ENCODE measurements at places on chromosomes 3 and 15.

GRCh38 chr3:42501681-42502428 is 588 bp upstream of the VIPR1 start:
- peak; percentile 48 for DNase-seq

- no peak for DNase-seq
These were observed 289.4 kb downstream of the LSAMP start for GRCh38 chr3:116155841-116156240.

- DNase-seq: no peak
These were observed 42.4 kb downstream of the MYO5A start for GRCh38 chr15:52486003-52486996.

GRCh38 chr3:112688085-112688769 is 47.3 kb upstream of the CCDC80 start:
- no peak for DNase-seq

- DNase-seq: no peak
These were observed 22.6 kb upstream of the MTMR10 start for GRCh38 chr15:31013863-31014607.

DNA sequence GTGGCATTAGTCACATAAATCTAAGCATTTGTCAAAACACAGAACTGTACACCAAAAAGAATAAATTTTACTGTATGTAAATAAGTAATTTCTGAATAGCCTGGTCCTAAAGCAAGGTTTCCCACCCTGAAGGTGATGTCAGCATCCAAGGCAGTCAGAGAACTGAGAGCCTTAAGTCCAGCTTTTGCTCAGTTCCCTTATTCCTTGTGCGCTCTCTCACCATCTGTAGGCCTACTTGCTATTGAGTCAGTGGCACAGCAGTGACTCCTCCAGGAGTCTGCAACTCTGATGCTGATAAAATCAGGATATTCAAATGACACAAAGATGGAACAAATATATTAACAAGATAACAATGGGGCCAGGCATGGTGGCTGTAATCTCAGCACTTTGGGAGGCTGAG is 22.3 kb downstream of the VPS39 start:
- no peak for DNase-seq

All from activated T-helper 1 cell treated with anti-CD3 and anti-CD28 coated beads, Interleukin-12 subunit alpha, Interleukin-12 subunit beta, Interleukin-2, Interleukin-4 antibody, amounts not matched to agents 30 ng/mL and 10 ng/mL and 1 ng/mL, durations not matched to agents 14 hours and 24 hours and 36 hours (primary cell).